Breast epithelium (tissue), 4 donors: ENCODE measurements at places on chromosomes 6 and 20. TPM values are rescaled to one million over a fixed set of nuclear protein-coding genes. Genes with fewer than 3 reads are reported as not detected.

Gene PPP1R3G
- total RNA-seq, result 1.2 TPM

Gene FOXC1
- total RNA-seq, result 13.2 TPM

Gene PPP1R14C
- total RNA-seq, result 3.3 TPM

Gene UNC5CL
- total RNA-seq, result 2.0 TPM

Gene CLPSL1
- not detected for total RNA-seq

Gene EYS
- total RNA-seq, result not detected

Gene PRR18
- not detected for total RNA-seq

Gene UTRN
- 397 TPM for total RNA-seq

Gene RNGTT
- 30.3 TPM for total RNA-seq

Gene PDE10A
- 12.6 TPM for total RNA-seq

Gene SYCP2L
- total RNA-seq, result 1.8 TPM

Gene CST8
- total RNA-seq, result not detected

Gene SEL1L2
- 7.4 TPM for total RNA-seq

Gene SPTLC3
- total RNA-seq, result 7.7 TPM

Gene TUBB2B
- 7.5 TPM for total RNA-seq

Gene LY6G6F
- total RNA-seq, result not detected

Gene CALHM4
- not detected for total RNA-seq

Gene MEP1A
- 1.3 TPM for total RNA-seq

Gene ALDH8A1
- 0.66 TPM for total RNA-seq

Gene COL21A1
- 1.5 TPM for total RNA-seq

Gene LIME1
- 12.0 TPM for total RNA-seq

Gene C4A
- 275 TPM for total RNA-seq

Gene INSM1
- total RNA-seq, result not detected

Gene SIRPG
- not detected for total RNA-seq

Gene NANP
- total RNA-seq, result 5.7 TPM

Gene FOXF2
- total RNA-seq, result 0.73 TPM
